Activated naive CD4-positive, alpha-beta T cell (primary cell): ENCODE measurements at places on chromosomes 1 and 21.

GRCh38 chr1:46196609-46197008, 1.6 kb downstream of the POMGNT1 start:
- no peak for DNase-seq

DNA sequence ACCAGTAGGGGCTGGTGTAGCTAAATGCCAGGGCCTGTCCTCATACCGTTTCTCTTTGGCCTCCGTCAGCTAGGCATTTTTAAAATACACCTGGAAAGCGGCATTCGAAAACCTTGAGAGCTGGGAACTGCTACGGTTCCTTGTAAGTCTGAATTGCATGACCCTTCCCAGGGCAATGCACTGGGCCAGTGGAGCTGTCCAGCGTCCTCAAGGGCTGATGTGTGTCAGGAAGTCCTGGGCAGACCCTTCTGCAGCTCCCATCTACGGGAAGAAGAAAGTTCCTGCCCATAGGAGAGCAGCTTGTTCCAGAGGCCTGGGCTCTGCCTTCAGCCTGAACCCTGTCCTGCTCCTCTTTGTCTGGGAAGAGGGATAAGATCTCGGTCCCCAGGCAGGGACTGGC, 34.1 kb downstream of the UBASH3A start:
- DNase-seq = no peak

DNA sequence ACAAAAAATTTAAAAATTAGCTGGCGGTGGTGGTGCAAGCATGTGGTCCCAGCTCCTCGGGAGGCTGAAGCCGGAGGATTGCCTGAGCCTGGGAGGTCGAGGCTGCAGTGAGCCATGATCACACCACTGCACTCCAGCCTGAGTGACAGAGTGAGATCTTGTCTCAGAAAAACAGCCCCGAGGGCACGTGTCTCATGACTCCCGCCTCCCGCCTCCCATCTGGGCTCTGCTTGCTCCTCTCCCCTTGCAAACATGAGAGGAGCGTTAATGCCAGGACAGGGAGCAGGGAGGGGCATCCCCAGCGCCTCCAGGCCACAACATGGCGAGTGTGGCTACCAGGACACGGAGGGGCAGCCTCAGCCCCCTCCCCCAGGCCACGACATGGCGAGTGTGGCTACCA, 28.3 kb downstream of the FAAP20 start:
- DNase-seq = no peak

- DNase-seq = no peak
These were observed 33.2 kb downstream of the AHDC1 start for GRCh38 chr1:27570784-27571183.

- no peak for DNase-seq
These were observed 571.6 kb downstream of the AJAP1 start for GRCh38 chr1:5225707-5226704.

- DNase-seq = no peak
These were observed 726.5 kb upstream of the ADAMTS5 start for GRCh38 chr21:27693376-27693775.
